ENCODE measurements at places on chromosomes 1 and 21.
A peak's percentile ranks its signal among the peaks of the same experiment; 100 is the strongest.

DNA sequence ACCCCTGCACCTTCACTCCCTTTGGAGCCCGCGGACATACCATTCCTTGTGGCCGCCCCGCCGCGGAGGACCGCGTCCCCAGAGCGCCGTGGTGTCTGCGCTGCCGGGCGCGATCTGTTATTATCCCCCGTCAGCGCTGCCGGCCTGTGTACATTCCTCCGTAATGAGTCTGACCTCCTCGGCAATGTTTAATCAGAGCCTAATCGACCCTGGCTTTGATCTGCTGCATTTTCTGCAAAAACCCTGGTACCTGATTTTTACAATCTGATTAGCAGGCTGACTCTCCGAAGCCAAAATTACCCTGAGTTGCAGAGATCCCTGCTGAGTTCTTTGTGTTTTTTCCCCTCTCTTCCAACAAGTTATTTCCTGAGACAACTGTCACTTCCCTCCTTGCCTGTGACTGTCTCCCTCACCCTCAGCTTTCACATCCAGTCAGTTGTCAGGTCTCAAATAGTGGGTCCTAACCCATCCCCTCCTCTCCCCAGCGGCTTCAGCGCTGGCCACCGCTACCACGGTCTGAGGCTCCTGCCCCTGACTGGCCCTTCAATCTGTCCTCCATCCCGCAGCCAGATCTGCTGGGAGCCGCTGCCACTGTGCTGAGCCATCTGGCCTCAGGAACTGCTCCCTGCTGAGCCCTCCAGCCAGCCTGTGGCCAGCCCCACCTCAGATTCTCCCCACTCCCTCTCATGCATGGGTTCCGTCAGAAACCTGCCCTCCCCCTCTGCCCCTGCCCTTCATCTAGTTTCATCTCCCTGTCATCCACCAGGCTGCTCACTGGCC lies 53.5 kb downstream of the GLIS1 start:
- peak; percentile 32 for DNase-seq

- no peak for DNase-seq
Measured at GRCh38 chr1:215277532-215277931, 195.0 kb downstream of the KCNK2 start.

GRCh38 chr1:17236779-17237560 lies 11.9 kb upstream of the PADI3 start:
- peak; percentile 71 for DNase-seq

- no peak for DNase-seq
Measured at GRCh38 chr1:244283772-244284171, 167.9 kb downstream of the ADSS2 start.

- DNase-seq = no peak
Measured at GRCh38 chr1:11918799-11919519, 7.3 kb downstream of the KIAA2013 start.

DNA sequence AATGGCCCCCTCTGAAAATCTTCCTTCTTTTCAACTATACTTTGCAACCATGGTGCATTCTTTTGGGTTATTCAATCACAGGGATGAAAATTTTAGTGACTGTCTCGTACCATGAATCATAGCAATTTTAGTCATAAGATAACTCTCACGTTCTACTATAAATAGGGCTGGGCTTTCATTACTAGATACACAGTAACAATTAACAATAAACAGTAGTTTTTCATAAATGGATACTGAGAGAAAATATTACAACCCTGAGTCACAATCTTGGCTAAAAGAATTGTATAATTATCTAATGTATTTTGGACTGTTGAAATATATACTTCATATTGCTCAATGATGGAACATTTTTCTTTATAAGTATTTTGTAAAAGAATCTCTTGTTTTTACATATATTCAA lies 96.1 kb downstream of the TEX35 start:
- DNase-seq = no peak

GRCh38 chr1:183869664-183870063 lies 64.7 kb downstream of the RGL1 start:
- DNase-seq = no peak

DNA sequence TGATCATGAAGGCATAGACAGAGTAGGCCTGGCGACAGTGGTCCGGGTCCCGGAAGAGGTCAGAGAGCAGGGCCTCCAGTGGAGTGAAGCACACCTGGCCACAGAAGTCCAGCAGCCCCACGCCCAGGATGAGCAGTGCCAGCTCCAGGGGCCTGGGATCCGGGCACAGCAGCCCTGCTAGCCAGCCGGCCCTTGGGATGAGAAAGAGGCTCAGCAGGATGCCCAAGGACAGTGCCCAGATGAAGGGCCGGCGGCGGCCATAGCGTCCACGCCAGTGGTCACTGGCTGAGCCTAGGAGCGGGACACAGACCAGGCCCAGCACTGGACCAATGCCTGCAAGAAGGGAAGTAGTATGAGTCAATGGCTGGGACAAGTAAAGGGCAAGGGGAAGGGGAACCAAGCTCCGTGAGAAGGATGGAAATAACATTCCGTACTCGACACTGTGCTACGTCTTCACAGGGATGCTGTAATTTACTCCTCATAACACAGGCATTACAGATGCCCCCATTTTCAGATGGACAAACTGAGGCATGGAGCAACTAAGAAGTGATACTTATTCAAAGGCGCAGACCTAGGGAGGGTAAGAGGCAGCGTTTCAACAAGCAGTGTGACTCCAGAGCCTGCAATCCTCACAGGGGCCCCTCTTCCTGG lies 16.9 kb downstream of the SLC45A3 start:
- no peak for DNase-seq
